Progenitor cell of endocrine pancreas (in vitro differentiated cells): ENCODE measurements at places on chromosomes 3 and 15. TPM values are rescaled to one million over a fixed set of nuclear protein-coding genes. Genes with fewer than 3 reads are reported as not detected.

DNA sequence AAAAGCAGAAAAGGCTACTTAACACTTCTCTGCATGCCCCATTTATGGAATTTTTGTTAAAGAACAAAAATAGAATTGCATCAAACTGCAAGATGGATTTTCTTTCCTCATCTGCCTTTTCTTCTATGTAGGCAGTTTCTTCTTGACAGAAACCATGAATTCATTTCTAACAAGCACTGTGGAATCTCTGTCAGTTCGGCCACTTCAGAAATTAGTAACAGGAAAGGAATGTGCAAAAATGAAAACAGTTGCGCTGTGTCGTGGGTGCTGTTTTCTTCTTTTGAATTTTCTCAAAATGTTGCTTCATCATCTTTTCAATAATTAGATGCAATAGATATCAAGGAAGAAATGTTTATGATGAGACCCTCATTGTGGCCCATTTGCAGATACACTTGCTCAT lies 151.6 kb downstream of the FOXB1 start:
- DNase-seq = no peak

GRCh38 chr15:46569781-46570180 lies 935.0 kb downstream of the SQOR start:
- DNase-seq = no peak

DNA sequence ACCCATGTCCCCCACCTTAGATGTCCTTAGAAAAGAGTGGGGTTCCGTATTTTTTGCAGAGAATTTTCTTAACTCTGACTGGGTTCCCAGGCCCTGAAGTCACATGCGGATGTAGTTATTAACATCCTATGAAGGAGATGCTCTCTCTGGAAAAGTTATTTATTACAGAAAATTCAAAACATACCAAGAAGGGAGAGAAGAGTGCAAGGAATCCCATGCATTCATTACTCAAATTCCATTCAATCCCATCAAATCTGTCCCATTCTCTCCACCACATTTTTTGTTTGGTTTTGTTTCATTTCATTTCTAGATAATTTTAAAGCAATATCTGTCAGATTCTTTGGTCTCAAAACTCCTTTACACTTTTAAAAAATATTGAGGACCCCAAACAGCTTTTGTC lies 34.3 kb upstream of the ANKRD34C start:
- DNase-seq = no peak

- DNase-seq = no peak
Observed at GRCh38 chr3:15861163-15861562, 63.4 kb upstream of the ANKRD28 start.

- no peak for DNase-seq
Observed at GRCh38 chr3:129487183-129487867, 41.1 kb upstream of the RHO start.

The ALDH1A2 gene
- 1.4 and 2.4 TPM in 2 replicates for total RNA-seq

GRCh38 chr3:43411429-43411828 lies 125.1 kb downstream of the SNRK start:
- DNase-seq = no peak

DNA sequence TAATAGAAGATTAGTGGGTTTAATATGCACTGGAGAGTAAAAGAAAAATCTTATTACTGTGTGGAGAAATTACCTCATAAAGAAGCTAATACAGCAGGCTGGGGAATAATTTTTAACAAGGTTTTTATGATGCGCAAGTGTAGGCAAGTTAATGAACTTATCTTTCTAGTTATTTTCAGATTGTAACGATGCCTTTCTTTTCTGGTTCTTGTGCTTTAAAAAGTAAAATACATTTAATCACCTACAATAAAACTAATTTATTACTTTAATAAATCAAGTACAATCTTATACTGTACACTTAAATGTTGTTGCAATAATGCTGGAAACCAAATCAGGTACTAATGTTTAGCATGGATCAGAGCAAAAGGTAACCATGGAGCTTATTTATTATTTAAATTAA lies 266.6 kb downstream of the ZIC1 start:
- no peak for DNase-seq

DNA sequence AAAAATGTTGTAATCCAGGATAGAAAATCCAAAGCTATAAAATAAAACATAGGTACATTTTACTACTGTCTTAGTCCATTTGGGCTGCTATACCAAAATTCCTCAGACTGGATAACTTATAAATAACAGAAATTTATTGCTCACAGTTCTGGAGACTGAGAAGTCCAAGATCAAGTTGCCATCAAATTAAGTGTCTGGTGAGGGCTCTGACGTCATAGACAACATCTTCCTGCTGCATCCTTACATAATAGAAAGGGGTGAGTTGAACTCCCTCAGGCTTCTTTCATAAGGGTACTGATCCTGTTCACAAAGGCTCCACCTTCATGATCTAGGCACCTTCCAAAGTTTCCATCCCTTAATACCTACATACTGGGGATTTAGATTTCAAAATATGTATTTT lies 826.8 kb downstream of the NTRK3 start:
- DNase-seq = no peak

DNA sequence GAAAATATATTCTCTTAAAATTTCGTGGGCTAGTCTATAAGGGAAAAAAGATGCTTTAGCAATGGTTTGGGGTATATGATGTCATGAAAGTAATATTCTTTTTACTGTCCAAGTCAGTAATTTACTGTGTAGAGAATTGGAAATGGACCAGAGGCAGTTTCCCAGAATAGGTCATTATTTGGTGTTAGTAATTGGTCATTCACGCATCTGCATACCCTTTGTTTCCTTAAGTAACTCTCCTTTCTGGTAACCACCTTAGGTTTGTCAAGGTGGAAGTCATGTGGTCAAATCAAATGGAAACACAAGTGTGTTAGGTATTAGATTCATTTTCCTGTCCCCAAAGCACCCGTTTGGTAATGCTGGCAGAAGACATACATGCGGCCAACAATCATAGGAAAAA lies 23.9 kb downstream of the FBXO22 start:
- no peak for DNase-seq
